ENCODE measurements at places on chromosomes 6 and 20. TPM values are rescaled to one million over a fixed set of nuclear protein-coding genes. Genes with fewer than 3 reads are reported as not detected.

The GRM4 gene
- total RNA-seq, result 0.44 TPM

The GTF3C6 gene
- 65.4 TPM for total RNA-seq

The KIF13A gene
- 0.30 TPM for total RNA-seq

- H3K27ac ChIP-seq, result no peak overlapping the region
- no peak overlapping the region for H3K4me3 ChIP-seq
- DNase-seq, result no peak
- no peaks in the 10 kb centered on the region for H3K27me3 ChIP-seq
- no peaks in the 10 kb centered on the region for H3K4me1 ChIP-seq
Observed at GRCh38 chr6:46816626-46817025, 23.4 kb downstream of the MEP1A start.

- no peaks in the 10 kb centered on the region for H3K27me3 ChIP-seq
- peaks cover 35% of the 10 kb centered on the region for H3K4me1 ChIP-seq
Observed at GRCh38 chr6:15357782-15358181, 111.9 kb downstream of the JARID2 start.

DNA sequence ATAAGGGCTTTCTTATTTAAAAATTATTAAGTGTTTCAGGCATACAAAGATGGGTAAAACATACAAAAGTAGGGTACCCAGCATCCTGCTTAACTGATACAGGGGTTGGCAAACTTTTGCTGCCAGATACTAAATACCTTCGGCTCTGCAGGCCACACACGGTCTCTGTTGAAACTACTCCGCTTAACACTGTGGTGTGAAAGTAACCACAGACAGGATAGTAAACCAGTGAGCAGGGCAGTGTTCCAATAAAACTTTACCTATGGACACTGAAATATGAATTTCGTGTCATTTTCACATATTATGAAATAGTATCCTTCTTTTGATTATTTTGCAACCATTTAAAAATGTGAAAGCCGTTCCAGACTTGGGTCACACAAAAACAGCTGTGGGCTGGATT lies 92.4 kb downstream of the EYA2 start:
- DNase-seq, result no peak
- H3K27me3 ChIP-seq, result peaks cover 53% of the 10 kb centered on the region
- H3K4me1 ChIP-seq, result peaks cover 27% of the 10 kb centered on the region
- H3K36me3 ChIP-seq, result peaks cover 10% of the 10 kb centered on the region
- no peak overlapping the region for H3K4me3 ChIP-seq

GRCh38 chr6:21188505-21189223 lies 404.9 kb upstream of the SOX4 start:
- H3K4me3 ChIP-seq, result no peak overlapping the region
- no peak overlapping the region for H3K27ac ChIP-seq
- no peaks in the 10 kb centered on the region for H3K27me3 ChIP-seq
- peaks cover 5% of the 10 kb centered on the region for H3K36me3 ChIP-seq
- peaks cover 10% of the 10 kb centered on the region for H3K4me1 ChIP-seq
- DNase-seq, result no peak

DNA sequence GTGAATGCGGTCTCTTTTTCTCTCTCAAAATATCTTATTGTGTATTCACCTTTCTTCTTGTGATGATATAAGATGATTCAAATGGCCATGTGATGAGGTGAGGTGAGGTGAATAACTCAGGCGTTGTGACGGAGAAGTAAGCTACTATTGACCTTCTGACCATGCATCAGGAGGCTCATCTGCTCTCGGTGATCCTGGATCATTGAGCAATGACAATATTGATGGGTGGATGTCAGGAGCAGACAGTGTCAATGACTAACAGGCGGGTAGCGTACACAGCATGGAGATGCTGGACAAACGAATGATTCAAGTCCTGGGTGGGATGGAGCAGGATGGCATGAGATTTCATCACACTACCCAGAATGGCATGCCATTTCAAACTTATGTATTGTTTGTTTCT lies 119.6 kb downstream of the PXDC1 start:
- H3K36me3 ChIP-seq, result no peaks in the 10 kb centered on the region
- DNase-seq, result no peak
- no peak overlapping the region for H3K4me3 ChIP-seq
- peaks cover 3% of the 10 kb centered on the region for H3K27me3 ChIP-seq

GRCh38 chr6:118382126-118382525 lies 166.0 kb upstream of the PLN start:
- peaks cover 1% of the 10 kb centered on the region for H3K36me3 ChIP-seq
- no peak overlapping the region for H3K4me3 ChIP-seq
- H3K27me3 ChIP-seq, result no peaks in the 10 kb centered on the region
- H3K4me1 ChIP-seq, result no peaks in the 10 kb centered on the region
- no peak overlapping the region for H3K27ac ChIP-seq
- no peak for DNase-seq

Data from activated naive CD8-positive, alpha-beta T cell treated with anti-CD3 and anti-CD28 coated beads, Interleukin-2, amount 10 ng/mL, durations not matched to agents 7 days and 5 days (primary cell).